ENCODE measurements at places on chromosomes 12 and 14.
A peak's percentile ranks its signal among the peaks of the same experiment; 100 is the strongest.

GRCh38 chr14:89616425-89616824 lies 199.4 kb upstream of the FOXN3 start:
- no peak for DNase-seq

- no peak for DNase-seq
Observed at GRCh38 chr12:131007031-131007739, 53.5 kb downstream of the ADGRD1 start.

GRCh38 chr12:94116191-94116590 lies 32.2 kb upstream of the PLXNC1 start:
- no peak for DNase-seq

- DNase-seq: peak; percentile 13
Observed at GRCh38 chr12:112988224-112988623, 9.9 kb downstream of the OAS2 start.

- DNase-seq: no peak
Observed at GRCh38 chr14:100104006-100104352, 38.8 kb downstream of the EVL start.

DNA sequence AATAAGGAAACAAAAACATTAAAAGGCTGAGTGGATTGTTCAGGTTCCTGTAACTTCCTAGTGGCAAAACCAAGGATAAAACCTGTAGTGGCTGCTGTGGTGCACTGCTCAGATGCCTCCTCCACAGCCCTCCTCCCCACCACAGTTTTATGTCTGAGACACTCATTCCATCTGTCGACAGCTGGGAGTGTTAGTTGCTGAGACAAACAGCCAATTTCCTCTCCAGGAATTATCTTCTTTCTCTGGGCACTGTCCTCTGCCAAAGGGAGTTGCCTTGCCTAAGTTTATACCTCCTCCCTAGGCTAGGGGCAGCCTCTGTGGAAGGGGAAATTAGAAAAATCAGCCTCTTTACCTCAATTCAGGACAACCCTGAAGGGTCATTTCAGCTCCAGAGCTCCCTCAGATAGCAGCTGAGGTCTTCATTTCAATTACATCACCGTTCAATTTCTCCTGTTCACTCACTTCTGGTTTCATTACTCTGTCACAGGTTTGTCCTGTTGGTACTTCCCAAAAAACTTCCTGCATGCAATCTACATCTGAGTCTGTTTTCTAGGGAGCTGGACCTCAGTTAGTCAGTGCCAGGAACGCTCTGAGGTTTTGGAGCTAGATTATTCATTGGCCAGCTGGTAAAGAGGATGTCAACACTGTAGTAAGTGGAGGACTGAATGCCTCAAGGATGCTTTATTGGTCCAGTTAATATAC lies 74.9 kb upstream of the ATP2B1 start:
- DNase-seq: no peak

DNA sequence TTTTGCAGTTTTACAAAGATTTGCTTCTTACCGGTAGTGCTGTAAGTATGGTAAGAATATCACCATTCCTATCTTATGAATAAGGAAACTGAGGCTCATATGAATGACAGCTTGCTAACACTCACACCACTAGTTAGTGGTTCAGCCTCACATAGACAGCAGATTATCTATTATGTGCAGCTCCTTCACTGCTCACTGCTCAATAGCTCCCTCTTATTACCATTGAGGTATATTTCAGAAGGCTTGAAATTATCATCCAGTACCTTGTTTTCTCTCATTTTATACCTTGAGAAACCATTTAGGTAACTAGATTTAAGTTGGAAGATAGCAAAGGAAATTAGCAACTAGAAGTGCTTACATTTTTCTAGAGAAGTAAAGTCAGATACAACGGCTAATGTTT lies 15.5 kb downstream of the RIC8B start:
- DNase-seq: no peak

GRCh38 chr12:86257134-86257533 lies 943 bp upstream of the MGAT4C start:
- no peak for DNase-seq

DNA sequence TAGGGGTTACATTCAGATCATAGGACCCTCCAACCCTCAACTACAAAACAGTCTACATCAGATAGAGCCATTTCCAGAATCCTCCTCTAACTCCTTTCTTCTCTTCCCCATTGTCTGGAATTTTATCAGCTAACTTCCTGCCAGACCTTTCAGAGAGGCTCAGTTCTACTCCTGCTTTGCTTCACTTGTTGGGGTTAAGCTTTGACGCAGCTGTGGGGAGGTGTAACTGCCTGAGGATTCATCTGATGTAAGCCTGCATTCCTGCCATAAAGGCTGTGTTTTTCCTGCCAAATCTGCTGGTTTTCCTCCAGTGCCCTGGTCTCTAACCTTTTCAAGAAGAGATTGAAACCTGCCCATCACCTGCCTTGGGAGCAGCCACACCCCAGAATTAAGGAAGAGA lies 16.9 kb downstream of the DHRS2 start:
- DNase-seq: no peak

- no peak for DNase-seq
Observed at GRCh38 chr12:53505086-53505485, 2.2 kb downstream of the NPFF start.

DNA sequence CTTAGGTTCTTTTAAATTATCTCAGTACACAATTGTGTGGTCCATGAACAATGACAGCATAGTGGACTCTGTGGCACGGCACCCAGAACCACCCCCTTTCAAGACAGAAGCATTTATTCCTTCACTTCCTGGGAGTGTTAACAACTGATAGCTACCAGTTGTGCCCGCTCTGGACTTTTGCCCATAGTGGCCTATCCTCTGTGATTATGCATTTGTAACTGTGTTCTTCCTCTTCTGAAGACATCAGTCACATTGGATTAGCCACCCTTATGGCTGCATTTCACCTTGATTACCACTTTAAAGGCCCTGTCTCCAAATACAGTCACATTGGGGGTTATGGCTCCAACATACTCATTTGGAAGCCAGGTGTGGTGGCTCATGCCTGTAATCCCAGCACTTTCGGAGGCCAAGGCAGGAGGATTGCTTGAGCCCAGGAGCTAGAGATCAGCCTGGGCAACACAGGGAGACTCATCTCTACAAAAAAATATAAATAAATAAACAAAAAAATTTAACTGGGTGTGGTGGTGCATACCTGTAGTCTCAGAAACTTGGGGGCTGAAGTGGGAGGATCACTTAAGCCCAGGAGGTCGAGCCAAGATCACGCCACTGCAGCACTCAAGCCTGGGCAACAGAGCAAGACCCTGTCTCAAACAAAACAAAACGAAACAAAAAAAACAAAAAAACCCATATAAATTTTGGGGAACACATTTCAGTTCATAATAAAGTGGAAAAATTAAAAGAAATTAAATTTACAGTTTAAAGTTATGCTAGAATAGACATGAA lies 27.6 kb upstream of the PHC1 start:
- no peak for DNase-seq

DNA sequence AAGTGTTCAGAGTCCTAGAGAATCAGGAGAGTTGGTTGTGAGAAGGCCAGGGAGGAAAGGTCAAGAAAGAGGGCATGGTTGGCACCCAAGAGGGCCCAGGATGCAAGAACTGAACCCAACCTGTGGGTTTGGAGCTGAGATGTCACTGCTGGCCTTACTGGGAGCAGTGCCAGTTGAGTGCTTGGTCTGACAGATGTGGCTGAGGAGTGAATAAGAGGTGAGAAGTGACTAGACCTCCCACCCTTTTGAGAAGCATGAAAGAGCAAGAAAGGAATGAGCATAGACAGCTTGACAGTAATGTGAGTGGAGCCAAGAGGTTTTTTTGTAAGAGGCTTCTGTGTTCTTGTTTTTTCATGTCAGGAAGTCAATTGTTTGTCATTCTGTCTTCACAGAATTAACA lies 95.3 kb downstream of the FGD4 start:
- no peak for DNase-seq
